ENCODE measurements at places on chromosomes 2 and 18.

- DNase-seq = no peak
Observed at GRCh38 chr2:152238016-152238415, 62.5 kb upstream of the STAM2 start.

DNA sequence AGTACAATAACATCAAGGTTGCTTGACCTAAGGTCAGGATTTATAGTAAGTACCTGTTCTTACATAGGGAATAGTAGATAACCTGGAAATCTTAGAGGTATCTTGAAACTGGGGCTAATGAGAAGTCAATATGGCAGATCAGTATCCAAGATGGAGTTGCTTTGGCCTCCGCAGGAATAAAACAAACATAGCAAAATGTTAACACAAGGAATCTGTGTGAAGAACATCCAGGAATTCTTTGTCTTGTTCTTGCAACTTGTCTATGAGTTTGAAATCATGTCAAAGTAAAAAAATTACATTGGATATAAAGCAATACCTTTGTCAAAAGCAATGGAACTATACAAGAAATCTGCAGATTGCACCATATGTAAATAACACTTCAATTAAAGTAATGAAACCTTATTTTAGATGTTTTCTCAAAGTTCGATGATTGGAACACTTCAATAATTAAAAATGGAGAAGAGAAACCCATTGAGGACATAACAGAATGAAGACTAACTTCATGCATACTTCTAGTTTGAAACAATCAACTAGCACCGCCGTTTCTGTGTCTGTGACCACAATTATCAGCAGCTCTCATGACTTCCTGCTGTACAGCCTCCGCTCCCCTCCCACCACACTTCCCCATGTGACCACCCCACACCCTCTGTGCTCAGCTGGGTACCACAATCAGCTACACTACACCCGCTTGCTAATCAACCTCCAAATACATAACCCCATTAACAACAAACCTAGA, 27.6 kb downstream of the C2orf76 start:
- no peak for DNase-seq

DNA sequence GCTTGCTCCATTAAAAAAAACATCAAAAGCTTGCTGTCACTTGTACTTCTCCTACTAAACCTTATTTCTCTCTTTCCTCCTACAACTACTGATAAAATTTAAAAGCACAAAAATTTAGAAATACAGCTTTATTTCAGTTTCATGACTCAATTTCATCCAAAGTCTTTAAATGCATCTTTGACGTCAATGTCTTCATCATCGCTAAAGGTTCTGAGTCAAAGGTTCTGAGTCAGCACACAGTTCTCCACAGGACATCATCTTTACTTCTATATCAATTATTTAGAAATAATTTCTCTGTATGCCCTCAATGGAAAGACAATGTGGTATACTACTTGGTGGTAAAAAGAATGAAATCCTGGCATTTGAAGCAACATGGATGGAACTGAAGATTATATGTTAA, 163.9 kb upstream of the DNMT3A start:
- DNase-seq = no peak

DNA sequence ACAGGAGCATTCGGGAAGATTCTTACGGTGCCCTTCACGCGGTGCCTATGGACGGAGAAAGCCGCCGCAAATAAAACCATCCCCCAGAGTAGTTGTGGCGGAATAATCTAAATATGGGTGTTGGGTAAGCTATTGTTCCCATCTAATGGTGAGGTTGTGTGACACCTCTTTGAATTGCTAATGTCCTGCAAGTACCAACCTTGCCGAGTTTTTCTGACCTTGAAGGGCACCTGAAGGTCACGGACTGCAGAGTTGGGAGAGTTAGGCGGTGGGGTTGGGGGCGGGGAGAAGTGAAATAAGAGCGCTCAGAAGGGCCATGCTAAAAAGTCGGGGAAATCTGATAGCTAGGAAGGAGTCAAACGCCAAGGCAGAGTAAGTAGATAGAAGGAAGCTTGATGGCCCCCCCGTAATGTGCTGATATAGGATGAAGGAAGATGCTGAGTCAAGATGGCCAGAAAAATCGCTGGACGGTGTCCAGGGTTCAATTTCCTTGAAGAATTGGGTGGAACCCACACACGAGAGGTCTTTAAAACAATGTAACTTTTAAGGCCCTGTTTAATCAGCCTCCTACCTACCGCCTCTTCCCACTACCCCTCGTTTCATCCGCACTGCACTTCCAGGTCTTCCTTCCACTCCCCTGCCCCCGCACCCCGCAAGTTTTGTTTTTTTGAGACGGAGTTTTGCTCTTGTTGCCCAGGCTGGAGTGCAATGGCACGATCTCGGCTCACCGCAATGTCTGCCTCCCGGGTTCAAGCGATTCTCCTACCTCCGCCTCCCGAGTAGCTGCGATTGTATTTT, 600 bp downstream of the KATNAL2 start:
- peak; percentile 33 for DNase-seq

DNA sequence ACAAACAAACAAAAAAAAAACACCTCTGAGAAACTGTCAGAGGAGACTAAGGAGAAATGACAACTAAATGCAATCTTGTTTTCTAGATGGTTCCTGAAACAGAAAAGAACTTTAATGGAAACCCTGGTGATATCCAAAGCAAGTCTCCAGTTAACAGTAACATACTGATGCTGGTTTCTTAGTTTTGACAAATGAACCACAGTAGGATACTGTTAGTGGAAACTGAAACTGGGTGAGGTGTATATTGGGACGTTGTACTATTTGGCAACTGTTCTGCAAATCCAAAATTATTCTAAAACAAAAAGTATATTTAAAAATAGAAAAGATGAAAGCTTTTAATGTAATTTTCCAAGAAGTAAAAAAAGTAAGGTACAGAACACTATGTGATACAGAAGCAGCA, 11.4 kb downstream of the SESTD1 start:
- no peak for DNase-seq

DNA sequence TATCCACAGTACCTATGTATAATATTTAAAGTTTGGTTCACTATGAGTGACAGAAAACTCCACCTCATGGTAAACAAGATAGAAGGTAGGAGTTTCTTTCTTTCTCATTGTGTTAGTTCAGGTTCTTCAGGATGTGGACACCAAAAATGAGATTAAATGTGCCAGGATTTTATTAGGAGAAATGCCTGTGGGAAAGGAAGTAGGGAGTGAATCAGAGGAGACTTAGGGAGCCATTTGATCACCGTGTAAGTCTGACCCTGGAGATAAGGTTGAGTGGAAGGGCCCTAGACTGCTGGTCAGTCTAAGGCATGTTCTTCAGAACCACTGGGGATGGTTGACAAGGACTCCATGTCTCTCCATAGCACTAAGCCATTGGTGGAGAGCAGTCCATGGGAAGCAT, 8.1 kb downstream of the AOX1 start:
- DNase-seq = no peak

GRCh38 chr2:16262526-16263178, 322.3 kb downstream of the MYCN start:
- DNase-seq = no peak

- no peak for DNase-seq
Observed at GRCh38 chr2:133393895-133394294, 174.4 kb downstream of the NCKAP5 start.

DNA sequence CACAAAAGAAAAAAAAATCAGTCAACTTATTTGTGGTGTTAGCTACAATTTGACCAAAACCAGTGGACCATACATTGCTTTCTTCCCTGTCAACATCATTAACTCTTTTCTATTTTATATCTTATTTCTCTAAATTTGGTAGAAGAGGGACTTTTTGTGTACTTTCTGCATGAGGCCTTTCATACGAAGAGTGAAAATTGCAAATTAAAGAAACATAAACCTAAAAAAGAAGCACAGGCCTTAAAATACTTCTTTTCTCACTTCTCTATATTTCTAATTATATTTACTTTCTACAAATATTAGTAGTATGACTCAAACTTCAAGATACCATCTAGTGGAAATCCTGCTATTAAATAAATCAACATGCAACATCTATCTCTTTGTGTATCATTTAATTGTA, 1073.4 kb upstream of the ZEB2 start:
- DNase-seq = no peak

DNA sequence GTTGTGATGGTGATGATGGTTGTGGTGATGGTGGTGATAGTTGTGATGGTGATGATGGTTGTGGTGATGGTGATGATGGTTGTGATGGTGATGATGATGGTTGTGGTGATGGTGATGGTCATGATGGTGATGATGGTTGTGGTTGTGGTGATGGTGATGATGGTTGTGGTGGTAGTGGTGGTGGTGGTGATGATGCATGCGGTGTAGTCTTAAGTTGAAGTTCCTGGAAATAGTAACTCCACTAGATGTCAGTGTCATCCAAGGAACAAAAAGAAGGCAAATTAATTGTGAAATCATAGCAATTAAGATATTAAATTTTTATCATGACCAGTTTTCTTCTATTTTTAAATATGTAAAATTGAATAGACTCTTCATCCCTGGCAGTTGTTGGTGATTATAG, 309.2 kb downstream of the AGAP1 start:
- peak; percentile 9 for DNase-seq

DNA sequence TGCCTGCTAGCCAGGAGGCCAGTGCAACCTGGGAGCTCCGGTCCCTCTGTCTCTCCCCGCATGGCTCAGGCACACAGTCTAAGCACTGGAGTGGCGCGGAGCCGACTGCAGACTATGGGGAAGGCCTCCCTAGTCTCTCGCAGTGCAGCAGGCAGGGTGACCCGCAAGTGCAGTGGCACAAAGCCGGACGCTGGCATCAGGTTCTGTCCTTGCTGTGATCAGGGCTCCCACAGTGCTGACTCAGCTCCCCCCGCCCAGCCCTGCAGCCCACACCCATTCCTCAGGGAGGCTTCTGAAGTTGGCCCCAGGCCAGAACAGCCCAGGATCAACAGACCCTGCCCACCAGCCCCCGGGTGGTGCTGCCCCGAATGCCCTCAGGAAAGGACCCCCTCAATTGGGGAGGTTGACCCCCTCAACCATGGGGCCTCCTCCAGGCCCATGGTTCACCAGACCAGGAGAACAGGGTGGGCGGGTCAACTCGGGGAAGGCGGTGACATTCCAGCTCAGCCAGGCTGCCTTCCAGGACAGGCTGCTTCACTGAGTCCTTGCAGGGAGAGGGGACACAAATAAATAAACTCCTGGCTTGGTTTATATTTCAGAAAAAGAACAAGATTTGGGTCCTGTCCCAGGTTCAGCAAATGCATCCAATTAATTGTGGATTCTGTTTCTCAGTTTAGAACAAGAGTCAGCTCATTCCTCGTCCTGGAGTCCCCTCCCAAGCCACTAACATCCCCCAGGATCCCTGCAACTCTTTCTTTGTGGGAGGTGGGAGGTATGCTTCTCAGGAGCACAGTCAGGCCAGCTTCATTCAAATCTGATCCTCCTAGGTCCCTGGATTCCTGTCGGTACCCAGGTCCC, 12.2 kb downstream of the BIN1 start:
- DNase-seq = peak; percentile 69

DNA sequence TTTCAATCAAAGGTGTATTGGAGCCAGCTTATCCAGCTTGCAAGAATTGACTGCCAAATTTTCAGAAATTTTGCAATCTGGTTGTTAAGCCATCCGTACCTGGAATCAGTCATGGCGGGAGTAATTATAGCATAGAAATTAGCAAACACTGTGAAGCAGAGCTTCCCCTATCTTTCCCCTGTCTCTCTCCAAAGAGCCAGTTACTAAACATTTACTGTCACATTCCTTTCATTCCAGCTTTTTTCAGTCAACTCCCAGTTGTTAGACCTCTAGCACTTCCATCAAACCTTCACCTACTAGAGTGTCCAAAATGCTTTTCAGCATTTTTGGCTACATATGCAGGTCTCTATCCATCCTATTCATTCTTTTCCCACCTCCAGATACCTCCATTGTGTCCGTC, 137.4 kb downstream of the MC4R start:
- no peak for DNase-seq

DNA sequence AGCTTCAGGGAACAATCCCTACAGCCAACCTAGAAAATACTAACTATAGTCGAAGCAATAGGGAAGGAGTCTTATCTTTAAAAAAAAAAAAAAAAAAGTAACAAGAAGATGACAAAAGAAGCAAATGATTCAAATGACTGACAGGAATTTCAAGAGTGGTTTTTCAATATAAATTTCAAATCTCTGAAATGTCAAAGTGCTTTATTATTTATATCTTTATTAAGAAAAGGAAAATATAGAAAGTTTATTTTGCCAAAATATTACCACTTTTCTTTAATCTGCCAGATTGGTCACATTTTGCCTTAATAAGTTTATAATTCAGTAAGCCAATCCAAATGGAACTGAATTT, 63.5 kb upstream of the HNRNPA3 start:
- no peak for DNase-seq

DNA sequence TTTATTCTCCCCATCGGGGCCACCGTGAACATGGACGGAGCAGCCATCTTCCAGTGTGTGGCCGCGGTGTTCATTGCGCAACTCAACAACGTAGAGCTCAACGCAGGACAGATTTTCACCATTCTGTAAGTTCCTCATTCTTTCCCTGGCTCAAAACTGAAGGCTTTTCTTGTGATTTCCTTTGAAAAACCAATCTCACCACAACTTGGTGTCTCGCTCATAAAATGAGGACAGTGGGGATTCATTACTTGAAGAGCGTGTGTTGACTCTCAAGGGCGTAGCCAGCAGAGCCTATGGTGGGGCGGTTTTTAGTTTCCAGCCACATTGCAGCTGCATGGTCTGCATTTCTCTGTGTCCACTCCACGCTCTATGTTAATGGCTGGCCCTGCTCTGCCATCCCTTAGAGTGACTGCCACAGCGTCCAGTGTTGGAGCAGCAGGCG, 29.0 kb downstream of the SLC1A4 start:
- DNase-seq = no peak

DNA sequence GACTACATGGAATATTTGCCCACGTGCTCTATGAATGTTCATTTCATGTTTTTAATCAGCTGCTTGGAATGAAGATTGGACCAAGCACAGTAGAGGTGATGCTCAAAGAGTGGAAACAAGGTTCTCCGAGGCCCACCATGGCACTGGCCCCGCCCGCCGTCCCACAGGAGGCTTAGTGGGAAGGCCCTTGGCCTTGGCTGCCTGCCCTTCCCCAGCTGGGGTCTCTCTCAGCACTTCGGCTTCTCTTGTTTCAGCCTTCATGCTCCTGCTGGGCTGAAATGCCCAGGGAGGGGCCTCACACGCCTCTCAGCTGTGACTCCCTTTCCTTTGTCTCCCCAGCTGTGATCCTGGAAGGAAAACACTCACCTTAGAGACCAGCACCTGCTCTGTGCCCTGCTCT, 833.2 kb downstream of the GALR1 start:
- DNase-seq = no peak

DNA sequence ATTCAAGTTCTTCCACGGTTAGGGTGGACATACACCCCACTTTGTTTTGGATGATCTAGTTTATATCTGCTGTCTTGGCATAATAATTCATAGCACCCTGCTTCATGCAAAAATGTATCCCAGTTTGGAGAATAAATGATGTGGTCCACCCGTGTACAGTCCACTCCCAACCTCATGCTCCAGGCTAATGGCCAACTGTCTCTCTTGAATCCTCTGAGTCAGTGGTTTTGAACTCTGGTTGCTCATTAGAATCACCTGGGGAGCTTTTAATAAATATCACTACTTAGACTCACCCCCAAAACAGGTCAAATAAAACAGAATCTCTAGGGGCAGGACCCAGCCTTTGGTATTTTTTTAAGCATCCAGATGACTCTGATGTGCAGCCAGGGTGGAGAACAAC, 78.5 kb downstream of the SDC1 start:
- DNase-seq = peak; percentile 76
